NCI-H345 (cell line): ENCODE measurements at places on chromosomes 7 and 10.

- DNase-seq = no peak
Observed at GRCh38 chr10:76091926-76092325, 660.5 kb downstream of the LRMDA start.

DNA sequence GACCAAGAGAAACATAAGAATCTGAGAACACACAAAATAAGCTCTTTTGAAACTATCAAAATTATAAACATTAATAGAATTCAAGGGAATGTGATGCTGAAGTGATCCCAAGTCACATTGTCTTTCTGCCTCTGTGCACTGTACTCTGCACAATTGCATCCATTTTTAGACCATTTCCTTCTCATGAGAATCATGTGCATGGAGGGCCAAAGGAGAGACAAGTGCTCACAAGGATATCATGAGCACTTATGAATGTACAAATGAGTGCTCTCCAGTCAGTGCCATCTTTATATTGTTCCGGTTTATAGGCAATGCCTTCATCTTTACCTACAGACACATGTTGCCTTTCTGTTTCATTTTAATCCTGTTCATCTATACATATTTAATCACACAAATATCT is 36.9 kb downstream of the MET start:
- DNase-seq = no peak

- DNase-seq = no peak
Observed at GRCh38 chr10:116910910-116911309, 61.6 kb downstream of the ENO4 start.

DNA sequence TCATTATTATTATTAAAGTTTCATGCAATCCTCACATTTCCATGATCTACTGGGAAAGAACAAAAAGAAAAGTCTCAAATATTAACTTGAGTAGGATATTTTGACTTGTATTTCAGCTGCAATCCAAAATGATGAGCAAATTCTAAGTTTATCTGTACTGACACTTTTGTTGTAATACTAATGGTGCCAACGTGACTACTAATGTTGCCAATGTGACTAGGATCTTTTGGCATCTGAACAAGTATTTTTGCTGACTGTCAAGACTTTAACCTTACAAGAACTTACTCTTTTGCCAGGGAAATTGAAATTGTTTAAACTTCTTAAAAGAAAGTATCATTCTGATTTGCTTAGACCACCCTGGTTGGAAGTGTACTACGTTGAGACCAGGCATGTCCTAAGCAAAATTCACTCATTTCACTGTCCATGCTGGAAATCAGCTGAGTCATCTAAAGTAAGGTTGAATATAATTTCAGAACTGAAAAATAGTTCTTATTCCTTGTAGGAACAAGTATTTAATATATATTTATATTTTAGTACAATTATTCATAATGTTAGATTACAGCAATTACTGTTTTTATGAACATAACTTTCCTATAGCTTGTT is 78.5 kb upstream of the LYZL1 start:
- DNase-seq = no peak

- DNase-seq = no peak
Observed at GRCh38 chr7:148791546-148791945, 92.5 kb downstream of the EZH2 start.
